CD4-positive, alpha-beta T cell treated with Interferon alpha-2 for 1 hour (primary cell): ENCODE measurements at places on chromosomes 5 and 9.

DNA sequence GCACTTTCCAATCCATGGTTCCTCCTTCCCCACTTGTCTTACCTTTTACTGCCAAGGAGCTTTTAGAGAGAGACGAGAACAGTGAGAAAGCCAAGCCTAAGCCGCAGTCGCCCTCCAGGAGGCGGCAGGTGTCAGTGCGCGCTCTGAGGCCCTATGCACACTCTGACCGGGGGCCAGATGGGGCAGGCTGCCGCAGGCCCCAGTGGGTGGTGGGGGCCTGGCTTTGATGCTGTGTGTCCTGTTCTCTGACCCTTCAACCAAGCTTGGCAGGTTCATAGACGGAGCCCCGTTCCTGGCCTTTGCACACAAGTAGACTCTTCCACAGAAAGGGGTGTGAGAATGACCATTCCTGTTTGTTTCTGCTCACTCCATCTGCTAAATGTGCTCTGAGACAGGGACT, 77.3 kb downstream of the WNK2 start:
- no peak for DNase-seq

GRCh38 chr5:159339460-159339859, 9.2 kb upstream of the IL12B start:
- DNase-seq, result no peak

DNA sequence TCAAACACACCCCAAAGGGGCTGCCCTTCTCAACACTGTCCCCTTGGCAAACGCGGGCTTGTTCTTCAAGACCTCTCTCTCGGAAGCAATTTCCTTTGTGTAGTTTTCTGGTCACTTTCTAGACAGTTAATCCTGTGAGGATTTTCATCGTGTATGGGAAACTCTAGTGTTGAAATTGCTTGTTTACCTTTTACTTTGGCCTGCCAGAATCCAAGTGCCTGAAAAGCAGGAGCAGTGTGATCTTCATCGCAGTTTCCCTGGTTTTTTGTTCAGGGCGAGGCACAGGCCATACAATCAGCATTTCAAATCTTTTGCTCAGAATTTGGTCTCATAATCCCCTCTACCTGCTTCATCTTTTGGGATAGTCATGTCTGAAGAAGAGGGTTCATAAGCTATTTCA, 115.7 kb upstream of the C9orf72 start:
- DNase-seq, result no peak

DNA sequence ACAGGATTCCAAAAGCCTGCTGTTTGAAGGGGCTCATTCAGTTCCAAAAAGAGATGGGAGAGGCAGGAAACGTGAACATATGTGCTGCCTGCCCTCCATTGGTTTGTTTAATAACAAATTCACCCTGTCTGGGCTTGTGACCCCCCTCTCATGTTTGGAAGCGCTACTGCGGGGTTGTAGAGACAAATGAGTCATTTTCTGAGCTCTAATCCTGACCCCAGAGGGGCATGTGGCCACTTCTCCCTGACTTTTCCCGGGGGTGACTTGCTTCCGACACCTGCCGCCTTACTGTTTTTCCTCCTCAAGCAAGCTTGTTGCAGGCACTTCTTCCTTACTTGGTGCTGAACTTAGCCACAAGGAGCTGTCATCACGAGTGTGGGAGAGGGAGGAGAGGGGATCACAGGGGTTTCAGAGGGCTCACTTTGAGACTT, 75.9 kb downstream of the LMNB1 start:
- DNase-seq, result no peak

DNA sequence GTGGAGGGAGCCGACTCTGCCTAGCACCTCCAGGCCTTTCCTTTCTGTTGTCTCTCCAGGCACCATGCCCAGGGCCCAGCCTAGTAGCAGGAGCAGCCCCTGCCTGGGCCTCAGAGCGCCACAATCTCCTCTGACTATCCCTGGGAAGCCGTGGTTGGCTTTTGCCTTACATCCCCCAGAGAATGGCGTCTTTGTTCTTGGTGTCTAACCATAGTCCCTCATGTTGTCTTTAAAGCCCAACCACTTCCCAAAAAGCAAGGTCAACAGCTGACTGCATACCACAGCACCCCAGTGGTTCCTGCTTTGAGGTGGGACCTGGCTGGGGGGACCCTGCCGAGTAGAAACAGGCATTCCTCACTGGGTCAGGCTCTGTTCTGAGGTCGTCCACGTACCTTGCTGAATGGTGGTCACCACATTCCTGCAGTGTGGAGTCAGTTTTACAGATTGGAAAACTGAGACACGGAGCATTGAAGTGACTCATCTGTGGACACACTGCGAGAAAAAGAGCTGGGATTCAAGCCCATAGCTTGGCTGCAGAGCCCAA, 13.7 kb upstream of the CERCAM start:
- DNase-seq, result no peak

DNA sequence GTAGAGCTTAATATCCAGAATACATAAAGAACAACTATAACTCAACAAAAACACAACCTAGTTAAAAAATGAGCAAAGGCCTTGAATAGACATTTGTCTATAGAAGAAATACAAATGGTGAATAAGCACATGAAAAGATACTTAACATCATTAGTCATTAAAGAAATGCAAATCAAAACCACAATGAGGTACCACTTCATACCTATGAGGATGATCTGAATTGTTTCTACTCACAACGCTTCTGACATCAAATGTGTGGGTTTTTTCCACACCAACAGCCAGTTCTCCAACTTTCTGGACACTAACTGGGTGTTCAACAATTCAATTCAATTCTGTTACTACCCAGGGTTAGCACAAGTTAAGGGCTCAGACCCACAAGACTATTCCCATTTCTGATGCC, 22.0 kb downstream of the SREK1IP1 start:
- DNase-seq, result no peak

DNA sequence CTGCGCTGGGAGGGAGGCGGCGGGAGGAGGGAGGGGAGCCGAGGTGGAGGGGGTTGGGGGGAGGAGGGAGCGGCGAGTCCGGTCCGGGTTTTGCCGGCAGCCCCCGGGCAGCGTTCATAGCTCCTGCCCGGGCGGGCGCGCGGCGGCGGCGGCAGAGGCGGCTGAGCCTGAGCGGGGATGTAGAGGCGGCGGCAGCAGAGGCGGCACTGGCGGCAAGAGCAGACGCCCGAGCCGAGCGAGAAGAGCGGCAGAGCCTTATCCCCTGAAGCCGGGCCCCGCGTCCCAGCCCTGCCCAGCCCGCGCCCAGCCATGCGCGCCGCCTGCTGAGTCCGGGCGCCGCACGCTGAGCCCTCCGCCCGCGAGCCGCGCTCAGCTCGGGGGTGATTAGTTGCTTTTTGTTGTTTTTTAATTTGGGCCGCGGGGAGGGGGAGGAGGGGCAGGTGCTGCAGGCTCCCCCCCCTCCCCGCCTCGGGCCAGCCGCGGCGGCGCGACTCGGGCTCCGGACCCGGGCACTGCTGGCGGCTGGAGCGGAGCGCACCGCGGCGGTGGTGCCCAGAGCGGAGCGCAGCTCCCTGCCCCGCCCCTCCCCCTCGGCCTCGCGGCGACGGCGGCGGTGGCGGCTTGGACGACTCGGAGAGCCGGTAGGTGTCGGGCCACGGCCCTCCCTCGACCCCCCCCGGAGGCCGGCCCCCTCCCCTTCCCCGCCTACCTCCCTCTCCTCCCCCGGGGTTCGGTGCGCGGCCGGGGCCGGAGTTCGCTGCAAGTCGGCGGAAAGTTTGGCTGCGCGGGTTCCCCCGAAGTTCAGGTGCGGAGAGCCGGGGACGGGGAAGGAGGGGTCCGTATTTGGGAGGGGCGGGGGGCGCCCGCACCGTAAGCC, at the start of gene CXXC5:
Gene CXXC5, plus strand, starts transcription at position 145 of the 877 bp plus-strand sequence. CDS start 32,175 bp downstream, outside the sequence.
- peak; percentile 62 for DNase-seq

DNA sequence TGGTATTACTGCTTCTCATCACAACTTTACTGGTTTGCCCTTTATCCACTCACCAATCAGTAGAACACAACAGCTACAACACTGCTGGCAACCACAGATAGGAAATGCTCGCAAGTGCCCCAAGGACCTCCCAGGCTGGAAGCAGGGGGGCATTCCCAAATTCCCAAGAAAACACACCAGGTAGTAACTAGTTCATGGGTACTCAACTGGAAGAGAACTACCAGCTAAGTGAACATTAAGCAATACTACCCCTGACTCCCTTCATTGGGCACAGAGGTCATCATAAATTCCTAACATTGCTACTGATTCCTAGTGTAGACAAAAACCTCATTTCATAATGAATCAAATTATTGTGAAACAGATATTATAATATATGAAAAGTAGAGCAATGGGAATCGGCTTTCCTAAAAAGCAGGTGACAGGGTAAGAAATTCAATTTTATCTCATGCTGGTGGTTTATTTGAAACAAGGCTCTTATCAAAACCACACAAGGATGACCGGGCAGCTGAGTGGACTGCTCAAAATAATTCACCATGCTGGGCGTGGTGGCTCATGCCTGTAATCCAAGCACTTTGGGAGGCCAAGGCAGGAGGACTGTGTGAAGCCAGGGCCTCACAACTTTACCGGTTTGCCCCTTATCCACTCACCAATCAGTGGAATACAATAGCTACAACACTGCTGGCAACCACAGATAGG, 81.6 kb downstream of the TLE1 start:
- no peak for DNase-seq

- DNase-seq, result no peak
These were observed 175.1 kb downstream of the HCN1 start for GRCh38 chr5:45521067-45521466.

DNA sequence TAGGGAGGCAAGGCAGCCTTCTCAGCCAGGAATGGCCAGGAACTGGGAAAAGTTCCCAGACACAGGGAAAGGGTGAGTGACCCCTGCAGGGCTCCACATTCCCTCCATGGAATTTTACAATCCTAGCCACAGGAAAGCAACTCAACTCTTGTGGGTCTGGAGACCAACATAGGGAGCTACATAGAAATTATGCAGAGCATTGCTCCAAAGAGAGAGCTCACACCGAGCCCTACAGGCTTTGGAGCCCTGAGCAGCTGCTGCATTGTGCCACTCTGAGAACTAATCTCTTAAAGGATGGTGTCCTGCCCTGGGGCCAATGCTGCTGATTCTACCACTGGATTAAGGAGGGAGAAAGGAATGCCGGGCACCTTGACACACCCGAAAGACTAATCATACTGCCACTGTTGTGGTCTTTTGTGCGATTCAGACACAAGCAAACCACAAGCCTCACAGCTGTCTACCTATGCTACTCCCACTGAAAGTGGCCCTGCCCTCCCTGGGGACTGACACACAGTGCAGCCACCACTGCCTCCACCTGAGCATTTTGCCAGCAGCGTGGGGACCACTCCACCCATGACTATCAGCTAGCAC, 1089.8 kb upstream of the NUDT12 start:
- no peak for DNase-seq

GRCh38 chr9:107755246-107755645, 265.7 kb upstream of the KLF4 start:
- no peak for DNase-seq

DNA sequence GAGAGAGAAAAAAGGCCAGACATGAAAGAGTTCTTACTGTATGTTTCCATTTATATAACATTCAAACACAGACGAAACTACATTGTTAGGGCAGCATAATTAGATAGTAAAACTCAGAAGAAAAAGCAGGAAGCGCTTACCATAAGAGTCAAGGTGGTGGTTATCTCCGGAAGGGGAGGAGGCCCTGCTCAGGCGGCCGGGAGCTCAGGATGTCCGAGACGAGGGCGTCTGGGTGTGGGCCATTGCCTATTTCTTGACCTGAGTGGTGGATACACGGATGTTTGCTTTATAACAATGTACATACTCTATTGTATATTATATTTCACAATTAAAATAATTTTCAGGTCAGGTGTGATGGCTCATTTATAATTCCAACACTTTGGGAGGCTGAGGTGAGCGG, 80.9 kb upstream of the COL5A1 start:
- no peak for DNase-seq

GRCh38 chr9:5493679-5494511, 16.4 kb upstream of the PDCD1LG2 start:
- DNase-seq, result peak; percentile 15

DNA sequence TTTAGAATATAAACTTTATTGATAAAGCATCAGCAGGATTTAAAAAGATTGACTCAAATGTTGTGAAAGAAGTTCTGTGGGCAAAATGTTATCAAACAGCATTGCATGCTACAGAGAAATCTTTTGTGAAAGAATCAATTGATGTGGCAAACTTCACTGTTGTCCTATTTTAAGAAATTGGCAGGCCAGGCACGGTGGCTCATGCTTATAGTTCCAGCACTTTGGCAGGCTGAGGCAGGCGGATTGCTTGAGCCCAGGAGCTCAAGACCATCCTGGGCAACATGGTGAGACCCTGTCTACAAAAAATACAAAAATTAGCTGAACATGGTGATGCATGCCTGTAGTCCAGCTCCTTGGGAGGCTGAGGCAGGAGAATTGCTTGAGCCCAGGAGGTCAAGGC, 17.4 kb downstream of the ZBTB43 start:
- no peak for DNase-seq

DNA sequence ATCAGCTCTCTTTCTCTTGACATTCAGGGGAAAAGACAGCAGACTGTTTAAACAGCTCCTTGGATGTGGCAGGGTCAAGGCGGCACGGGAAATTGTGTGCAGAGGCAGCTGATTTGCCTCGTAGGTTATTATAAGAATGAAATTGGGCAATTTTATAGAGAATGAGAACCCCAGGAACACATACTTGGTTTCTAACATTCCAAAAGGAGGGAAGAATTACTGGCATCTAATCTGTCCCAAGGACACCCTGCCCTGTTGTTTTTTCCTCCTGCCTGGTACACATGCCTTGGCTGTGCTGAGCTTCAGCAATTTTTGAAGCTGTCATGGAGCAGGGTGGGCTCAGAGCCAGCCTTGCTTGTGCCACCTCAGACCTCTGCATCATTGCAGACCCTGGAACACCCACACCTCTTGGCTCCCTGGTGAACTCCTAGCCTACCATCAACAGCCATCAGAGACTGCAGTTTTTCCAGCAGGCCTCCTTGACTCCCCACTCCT, 143.6 kb downstream of the BOD1 start:
- DNase-seq, result no peak

- DNase-seq, result peak; percentile 78
These were observed 28.8 kb upstream of the MGAT1 start for GRCh38 chr5:180831139-180832093.

GRCh38 chr5:10448754-10449360, 7.2 kb downstream of the ROPN1L start:
- DNase-seq, result no peak

GRCh38 chr5:26761446-26761845, 276.9 kb downstream of the CDH9 start:
- no peak for DNase-seq

- no peak for DNase-seq
These were observed 929 bp downstream of the SH3PXD2B start for GRCh38 chr5:172453206-172453985.

DNA sequence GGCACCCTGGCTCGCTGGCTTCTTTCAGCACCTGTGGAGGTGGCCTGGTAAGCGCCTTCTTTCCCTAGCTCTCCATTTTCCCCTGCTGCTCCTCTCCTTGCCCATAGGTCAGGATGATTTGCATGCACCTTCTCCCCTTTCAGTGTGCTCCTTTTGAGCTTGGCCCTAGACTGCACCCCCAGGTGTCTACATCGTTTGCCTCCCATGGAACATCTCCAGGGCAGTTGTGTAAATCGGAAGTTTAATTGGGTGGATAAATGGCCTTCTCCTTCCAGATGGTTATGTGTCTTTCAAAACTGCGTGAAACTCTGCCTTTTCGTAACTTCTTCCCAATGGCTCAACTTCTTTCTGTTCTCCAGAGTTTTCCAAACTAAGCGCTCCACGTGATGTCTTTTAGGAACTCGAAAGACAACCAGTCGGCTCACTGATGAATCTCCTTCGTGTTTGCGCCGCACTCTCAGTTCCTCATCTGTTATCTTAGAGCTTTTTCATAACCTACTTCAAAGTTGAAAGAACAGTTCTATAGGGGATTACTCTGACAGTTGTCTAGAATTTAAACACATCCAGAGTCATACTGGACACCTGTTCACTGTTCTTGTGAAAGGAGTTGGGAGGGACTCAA, 1.7 kb downstream of the ADAMTS19 start:
- DNase-seq, result no peak

GRCh38 chr5:178436326-178436940, 153.8 kb downstream of the COL23A1 start:
- DNase-seq, result no peak
